Testis (tissue), 5 donors: ENCODE measurements at places on chromosomes 5 and 9.

DNA sequence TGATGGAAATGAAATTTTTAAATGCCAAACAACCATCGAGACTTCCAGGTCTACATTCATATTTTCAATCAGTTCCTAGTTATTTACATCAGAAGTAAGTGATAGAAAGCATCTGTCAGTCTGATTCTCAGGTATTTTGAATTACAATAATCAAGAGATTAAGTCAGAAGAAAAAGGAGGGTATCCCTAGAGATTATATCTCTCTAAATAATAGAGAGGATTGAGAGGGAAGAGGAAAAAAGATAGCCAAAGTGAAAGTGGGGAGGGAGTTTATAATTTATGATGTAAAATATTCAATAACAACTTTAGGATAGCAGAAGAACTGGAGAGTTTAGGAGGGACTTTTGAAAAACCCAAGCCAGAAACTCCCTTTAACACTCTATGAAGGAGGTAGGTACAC is 400.2 kb downstream of the EFNA5 start:
- no peak for DNase-seq

GRCh38 chr9:100554935-100555401 is 22.9 kb upstream of the CAVIN4 start:
- no peak for DNase-seq

- DNase-seq: no peak
Observed at GRCh38 chr5:91114658-91115057, 268.5 kb downstream of the ARRDC3 start.

DNA sequence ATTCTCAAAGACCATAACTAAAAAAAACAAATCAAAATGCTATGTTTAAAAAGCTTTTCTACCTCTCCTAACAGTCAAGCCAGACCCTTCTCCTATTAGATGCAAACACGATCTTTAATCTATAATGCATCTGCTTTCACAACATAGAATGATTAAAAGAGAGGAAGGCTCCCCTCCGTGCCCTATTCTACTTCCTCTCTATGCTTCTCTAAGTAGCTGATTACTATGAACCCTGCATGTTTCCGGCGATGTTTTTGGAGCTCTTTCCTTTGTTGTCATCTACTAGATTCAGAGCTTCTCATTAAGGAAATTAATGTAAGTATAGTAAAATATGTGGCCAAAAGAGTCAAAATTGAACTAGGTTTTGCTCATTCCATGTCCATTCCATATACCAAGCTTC is 29.2 kb upstream of the CEP120 start:
- no peak for DNase-seq

- DNase-seq: no peak
Observed at GRCh38 chr5:9892696-9893095, 262.5 kb upstream of the TAS2R1 start.

DNA sequence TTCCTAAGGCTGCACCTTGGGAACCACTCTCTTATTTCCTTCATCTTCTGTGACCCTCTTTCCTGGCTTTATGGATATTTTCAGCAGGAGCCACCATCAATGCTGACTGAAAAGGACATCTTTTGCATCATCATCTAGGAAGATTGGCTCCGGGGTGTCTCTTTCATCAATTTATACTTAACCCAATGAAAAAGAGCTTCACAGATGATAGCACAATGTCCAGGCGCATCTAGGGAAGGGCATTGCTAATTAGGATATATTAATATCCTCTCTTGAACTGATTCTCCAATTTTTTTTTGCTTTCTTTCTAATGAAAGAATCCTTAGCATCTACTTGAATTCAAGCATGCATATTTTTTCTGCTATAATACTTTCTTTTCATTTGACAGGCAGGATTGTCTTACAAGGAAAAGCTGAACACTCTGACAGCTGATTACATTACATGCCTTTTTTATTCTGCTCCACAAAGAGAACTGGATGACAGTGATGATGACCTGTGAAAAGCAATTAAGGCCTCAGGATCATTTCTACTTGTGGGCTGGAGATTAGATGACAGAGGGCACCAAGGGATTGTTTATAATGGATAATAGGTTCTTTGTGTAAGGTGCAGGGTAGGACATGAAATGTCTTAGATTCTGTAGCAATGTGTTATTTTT is 60.2 kb downstream of the PCSK1 start:
- no peak for DNase-seq

DNA sequence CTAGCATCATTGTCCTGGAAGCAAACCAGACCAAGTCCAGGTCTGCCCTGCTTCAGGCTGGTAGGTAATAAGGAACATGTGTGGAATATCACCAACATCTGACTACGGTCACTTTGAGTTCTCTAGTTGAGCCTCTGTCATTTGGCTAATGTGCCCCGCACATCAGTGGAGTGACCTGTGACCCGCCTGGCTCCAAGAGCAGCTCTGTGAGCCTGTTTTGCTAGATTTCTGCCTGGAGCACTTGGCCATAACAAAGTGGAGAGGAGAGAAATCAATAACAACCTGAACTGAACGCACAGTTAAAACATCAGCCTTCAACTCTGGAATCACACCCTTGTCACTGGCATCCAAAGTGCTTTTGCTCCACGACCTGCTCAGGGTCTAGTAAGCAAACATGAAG is 115.7 kb downstream of the PPP2R2B start:
- DNase-seq: no peak

GRCh38 chr9:115146581-115147021 is 28.6 kb upstream of the TNC start:
- DNase-seq: no peak

DNA sequence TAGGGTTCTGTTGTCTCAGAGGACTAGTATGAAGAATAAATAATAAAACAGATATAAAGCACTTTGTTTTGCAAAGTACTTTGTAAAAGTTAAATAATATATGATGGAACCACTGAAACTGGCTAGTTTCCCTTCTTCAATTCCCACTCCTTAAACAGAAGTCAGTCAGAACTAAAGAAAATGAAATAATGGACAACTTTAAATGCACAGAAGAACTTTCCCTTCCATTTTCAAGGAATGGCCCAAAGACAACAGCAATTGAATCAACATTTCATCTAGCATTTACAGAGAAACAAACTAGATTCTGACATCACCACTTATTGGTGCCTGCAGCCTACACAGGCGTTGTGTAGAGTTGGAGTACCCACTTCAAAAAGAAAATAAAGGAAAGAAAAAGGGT is 16.2 kb downstream of the DIAPH1 start:
- no peak for DNase-seq

- no peak for DNase-seq
Observed at GRCh38 chr9:89436963-89437625, 60.8 kb downstream of the SEMA4D start.

- DNase-seq: no peak
Observed at GRCh38 chr9:26955222-26955903, 849 bp upstream of the IFT74 start.

- DNase-seq: no peak
Observed at GRCh38 chr5:59040024-59040803, 457.3 kb downstream of the RAB3C start.

DNA sequence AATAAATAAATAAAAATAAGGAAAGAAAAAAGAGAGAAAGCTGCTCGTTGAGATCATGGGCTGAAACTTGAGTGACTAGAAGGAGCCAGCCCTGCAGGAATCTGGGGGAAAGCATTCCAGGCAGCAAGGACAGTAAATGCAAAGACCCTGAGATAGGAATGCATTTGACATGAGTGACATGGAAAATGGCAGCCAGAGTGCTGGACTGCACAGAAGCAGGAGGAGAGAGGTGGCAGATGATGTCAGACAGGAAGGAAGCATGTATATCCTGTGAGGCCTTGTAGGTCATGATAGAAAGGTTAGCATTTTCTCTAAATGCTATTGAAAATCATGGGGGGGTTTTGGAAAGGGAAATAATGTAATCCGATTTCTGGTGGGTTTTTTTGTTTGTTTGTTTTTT is 29.1 kb downstream of the ADRA1B start:
- no peak for DNase-seq

- DNase-seq: no peak
Observed at GRCh38 chr5:90518661-90519060, 10.7 kb downstream of the LYSMD3 start.

DNA sequence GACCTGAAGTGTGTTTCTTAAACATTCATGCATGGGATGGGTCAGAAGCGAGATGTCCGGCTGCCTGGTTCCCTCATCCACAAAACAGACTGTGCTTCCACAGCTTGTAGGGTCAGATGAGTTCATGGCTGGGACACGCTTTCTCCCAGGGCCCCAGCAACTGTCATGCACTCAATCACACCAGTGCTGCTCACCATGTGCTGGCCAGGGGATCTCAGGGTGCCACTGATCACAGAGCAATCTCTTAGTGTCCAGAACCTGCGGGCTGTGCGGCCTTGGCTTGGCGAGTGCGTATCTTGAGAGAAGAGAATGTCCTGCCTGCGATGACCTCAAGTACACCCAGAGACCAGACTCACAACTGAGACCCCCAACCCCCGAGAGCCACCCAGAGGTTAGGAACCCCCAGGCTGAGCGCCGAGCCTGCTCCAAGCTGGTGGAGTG is 26.0 kb upstream of the FCN2 start:
- peak; percentile 12 for DNase-seq

DNA sequence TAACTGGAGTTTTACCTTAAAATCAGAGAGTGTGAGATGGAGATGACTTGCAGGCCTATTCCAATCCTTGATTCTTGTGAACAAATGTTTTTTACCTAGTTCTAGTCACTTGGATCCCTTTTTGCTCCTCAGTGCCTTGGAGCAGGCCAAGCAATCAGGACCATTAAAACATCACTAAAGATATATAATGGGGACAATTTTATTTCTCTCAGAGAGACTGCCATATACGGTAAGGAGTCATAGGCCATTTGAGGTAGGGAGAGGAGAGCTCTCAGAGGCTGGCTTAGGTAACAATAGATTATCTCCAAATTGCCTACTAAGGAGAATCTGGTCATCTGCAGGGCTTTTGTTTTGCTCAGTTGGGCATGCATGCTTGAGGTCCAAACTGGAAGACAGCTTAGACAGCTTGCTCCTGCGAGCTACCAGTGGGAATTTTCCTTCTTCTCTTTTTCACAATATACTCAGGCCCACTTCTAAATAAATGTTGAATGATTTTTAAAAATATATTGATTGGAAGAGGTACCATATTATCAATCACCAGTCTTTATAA is 44.0 kb downstream of the FREM1 start:
- DNase-seq: no peak
